T-cell (primary cell): ENCODE measurements at places on chromosomes 11 and 22.

DNA sequence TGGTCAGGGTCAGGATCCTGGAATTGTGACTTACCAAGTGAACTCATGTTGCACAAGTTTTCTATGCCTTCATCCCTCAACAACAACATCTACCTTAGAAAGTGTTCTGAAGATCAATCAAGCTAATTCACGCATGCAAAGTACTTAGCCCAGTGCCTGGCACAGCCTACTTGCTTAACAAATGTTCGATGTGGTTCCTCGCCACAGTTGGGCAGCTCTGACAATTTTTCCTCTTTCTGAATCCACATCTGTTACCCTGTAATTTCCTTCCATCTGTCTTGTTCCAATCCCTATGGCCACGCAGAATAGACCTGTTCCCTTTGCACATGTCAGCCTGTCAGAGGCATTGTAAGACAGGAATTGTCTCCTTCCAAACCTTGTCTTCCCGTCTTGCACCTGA lies 1415.2 kb downstream of the TBC1D22A start:
- DNase-seq = no peak

DNA sequence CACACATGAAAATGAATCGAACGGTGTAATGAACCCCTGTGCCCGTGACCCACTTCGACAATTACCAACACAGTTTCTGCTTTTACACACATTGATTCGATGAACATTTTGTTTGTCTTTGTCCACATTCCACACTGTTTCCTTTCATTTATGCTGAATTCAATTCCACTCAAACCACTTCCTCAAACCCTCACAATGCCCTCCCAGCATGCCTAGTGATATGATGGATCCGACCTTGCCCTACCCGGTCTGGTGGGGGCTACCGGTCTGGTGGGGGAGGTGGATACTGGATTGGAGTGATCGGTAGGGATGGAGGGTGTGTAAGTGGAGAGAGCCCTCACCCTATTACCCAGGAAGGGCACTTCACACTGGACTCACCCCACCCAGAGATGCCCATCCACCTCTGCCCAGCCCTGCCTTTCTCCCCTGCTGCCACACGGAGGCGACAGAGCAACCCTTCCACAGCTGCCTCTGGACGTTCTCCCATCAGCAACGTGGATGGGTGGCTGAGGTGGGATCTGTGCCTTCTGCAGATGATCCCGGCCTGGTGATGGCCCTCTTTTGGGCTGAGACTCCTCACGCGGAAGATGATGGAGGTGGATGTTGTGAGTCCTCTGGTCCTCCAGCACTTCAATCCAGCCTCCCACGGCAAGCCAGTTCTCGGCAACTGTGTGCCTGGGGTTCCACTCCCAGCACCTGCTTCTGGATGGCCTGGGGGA lies 33.0 kb upstream of the P2RY2 start:
- DNase-seq = peak; percentile 23

DNA sequence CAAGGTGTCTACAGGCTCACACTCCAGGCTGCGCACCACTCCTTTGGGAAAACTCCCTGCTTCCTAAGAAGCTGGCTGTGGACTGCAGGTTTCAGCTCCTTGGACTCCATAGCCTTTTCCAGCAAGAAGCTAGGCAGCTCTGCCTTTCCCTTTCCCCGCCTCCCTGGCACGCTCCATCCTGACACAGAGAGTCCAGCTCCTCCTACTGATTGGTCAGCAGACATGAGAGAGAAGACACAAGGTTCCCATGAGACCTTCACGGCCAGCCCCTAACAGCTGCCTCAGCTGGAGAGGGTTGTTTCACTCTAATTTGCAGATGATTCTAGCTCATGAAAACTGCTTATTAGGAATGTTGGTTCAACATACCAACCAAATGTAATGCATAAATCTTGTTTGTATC lies 27.6 kb downstream of the TENM4 start:
- no peak for DNase-seq

DNA sequence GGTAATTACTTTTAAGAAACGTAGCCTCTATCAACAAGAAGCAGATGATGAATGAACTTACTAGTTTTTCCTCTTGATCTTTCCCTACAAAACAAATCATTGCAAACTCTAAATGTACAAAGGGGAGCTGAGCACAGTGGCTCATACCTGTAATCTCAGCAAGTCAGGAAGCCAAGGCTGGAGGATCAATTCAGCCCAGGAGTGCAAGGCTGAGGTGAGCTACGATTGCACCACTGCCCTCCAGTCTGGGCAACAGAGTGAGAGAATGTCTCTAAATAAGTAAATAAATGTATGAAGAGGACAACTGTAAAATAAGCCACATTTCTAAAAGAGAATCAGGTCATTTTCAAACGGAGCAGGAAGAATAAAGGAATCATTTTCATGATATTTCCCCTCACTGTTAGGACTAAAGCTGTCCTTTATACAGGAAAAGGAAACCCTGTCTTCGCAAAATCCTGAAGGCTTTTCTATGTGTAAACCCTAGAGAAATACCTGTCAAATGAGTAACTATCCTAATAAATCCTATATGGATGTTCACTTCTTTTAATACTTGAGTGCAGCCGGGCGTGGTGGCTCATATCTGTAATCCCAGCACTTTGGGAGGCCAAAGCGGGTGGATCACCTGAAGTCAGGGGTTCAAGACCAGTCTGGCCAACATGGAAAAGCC lies 41.2 kb downstream of the RRAS2 start:
- DNase-seq = no peak

GRCh38 chr11:110366291-110366690 lies 63.5 kb upstream of the FDX1 start:
- no peak for DNase-seq

DNA sequence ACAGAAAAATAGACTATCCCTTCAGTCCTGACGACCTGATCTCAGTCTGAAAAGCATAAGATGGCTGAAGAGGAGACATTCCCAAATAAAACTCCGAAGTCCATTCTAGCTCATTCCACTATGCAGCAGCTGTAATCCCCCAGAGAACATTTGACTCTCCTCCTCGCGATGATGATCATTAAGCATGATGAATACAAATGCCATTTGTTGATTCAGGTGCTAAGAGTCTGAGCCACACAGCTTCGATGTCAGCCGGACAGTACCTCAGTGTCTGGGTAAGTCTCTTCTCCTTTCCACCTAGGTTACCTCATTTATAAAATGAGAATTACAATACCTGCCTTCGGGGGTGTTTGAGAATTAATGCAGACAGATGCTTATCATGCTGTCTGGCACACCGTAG lies 94.8 kb downstream of the TENM4 start:
- DNase-seq = no peak

DNA sequence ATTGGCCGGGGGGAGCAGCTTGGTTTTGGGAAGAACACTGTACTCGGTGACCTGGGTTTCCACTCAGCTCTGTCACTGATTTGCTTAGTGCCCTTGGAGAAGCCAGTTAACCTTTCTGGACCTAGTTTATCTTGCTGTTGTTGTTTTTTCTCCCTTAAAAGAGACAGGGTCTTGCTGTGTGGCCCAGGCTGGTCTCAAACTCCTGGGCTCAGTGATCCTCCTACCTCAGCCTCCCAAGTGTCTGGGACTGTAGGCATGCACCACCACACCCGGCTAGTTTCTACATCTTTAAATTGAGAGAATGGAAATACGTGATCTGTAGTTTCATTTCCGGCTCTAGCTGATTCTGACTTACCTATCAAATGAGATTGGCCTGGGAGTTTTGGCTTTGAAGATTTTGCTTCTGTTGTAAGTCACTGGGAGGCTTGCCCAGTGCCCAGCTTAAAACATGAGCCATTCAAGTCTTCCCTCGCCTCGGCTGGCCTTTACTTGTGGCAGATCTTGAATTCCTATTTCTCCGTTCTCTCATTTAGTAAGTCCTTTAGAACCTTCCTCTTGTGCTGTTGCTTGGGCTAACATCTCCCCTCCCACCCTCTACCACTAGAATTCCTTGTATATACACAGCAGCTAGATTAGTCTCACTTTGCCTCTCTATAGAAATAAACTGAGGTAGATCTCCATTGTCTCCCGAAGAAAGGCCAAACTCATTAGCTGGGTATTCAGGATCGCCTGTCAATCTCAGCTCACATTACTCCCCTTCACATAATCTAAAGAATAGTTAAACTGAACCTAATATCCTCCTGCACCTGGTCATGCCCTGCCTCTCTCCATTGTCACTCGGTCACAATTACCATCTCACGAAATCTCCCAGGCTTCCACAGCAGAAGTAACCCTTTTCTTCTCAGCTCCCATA lies 87.7 kb upstream of the SLC25A18 start:
- no peak for DNase-seq

GRCh38 chr11:129853518-129854231 lies 38.0 kb downstream of the TMEM45B start:
- peak; percentile 83 for DNase-seq

DNA sequence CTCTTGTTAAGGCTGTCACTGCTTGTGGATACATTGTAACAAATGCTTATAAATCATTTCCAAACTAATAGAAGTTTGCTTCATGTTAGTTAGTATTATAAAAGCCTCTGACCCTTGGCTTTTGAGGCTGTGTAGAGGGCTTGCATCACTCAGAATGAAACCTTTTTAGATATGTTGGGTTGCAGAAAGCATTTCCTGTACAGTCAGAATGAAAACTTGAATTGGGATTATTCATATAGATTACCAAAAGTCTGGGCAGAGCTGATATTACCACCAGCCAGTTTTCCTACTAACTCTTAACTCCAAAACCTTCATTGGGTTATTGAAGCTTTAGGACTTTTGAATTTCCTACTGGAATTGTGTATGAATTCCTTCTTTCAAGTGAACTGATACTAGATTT lies 12.0 kb downstream of the KMT2A start:
- DNase-seq = no peak

- peak; percentile 16 for DNase-seq
Observed at GRCh38 chr22:45235101-45235777, 5.5 kb downstream of the KIAA0930 start.

DNA sequence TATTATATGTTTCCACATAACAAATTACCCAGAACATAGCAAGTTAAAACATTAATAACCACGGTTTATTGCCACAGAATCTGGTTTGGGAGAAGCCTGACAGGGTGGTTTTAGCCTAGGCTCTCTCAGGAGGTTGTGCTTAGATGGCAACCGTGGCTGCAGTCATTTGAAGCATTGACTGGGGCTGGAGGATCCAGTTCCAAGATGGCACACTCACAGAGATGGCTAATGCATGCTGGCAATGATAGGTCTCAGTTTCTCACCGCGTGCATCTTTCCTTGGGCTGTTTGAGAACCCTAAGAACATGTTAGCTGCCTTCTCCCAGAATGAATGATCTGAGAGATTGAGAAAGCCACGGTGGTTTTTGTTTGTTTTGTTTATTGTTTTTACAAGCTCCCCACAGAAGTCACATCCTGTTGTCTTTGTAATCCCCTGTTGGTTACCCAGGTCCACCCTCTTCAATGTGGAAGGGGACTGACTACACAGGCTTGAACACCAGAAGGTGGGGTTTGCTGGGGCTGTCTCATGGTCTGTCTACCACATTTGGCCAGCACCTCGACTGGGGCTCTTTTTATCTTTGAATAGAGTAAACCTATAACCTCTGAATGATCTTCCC lies 36.6 kb upstream of the GRAMD1B start:
- DNase-seq = no peak

DNA sequence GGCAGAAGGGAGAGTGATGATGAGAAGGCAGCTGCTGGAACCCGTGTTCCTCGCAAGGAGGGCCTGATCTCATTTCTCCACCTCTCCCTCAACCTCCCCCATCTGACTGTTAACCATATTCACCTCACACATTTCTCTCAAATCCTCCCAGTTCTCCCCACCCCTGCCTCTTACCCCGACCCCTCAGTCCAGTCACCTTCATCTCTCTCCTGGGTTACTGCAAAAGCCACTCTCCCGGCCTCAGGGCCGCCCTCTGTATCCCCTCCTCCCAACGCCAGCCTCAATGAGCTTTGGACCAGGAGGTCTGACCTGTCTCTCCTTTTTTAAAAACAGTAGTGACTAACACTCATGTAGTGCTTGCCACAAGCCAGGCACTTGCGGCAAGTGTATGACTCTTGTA lies 29.5 kb upstream of the LMO1 start:
- DNase-seq = no peak

- DNase-seq = no peak
Observed at GRCh38 chr22:23884140-23884539, 10.0 kb upstream of the MIF start.
